ENCODE measurements at places on chromosomes 4 and X.
A peak's percentile ranks its signal among the peaks of the same experiment; 100 is the strongest.

DNA sequence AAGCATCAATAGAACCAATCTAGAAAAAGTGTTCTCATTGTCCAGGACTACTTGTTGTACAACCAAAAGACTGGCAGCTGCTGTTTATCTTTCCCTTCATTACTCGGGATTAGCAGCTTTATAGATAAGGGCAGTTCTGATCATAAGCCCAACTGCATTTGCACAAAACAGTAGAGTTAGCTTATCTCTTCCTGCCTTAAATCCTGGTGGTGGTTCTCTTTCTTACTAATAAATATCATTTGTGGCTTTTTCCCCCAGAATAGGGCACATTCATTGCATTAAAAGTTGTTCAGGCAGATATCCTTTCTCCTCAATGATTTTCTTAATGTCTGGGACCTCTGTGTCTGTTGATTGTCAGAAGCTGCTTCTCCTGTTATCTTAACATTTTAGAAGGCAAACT lies 20.2 kb upstream of the RRAGB start:
- no peak for DNase-seq

DNA sequence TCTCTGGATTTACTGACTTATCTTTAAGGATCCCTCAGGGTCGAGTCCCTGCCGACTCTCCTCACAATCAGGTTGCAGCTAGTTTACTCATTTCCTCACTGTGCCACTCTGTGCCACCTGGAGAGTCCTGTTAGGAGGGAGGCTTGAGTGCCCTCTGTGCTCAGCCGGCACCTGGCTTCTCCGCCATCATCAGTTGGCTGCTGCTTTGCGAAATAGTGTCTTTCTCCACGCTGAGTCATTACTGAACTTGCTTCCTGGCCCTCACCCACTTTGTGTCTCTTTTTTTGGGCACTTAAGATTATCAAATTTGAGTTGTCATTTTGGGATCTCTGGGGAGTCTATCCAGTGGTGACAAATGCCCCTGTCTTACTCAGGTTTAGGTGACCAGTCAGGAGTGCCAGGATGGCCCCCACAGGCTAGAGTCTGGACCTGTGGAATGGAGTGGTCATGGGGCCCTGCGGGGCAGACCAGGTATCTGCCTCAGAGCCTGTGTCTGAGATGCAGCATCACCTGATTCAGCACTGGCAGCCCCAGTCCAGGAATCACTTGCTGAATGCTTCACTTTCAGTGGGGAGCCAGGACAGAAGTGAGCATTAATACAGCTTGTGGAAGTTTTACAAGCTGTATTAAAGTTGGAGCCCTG lies 37.7 kb downstream of the JADE1 start:
- no peak for DNase-seq

- peak; percentile 87 for DNase-seq
These were observed 27.5 kb upstream of the HTRA3 start for GRCh38 chr4:8241895-8242696.

DNA sequence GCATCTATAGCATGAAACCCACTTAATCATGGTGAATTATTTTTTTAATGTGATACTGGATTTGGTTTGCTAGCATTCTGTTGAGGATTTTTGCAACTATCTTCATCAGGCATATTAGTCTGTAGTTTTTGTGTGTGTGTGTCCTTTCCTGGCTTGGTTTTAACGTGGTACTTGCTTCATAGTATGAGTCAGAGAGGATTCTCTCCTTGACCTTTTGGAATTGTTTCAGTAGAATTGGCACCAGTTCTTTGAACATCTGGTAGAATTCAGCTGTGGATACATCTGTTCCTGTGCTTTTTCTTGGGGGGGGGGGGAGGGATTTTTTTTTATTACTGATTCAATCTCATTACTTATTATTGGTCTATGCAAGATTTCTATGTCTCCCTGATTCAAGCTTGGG lies 232.0 kb upstream of the KLF8 start:
- no peak for DNase-seq

GRCh38 chr4:104896660-104897645 lies 249.7 kb upstream of the TET2 start:
- no peak for DNase-seq

- no peak for DNase-seq
These were observed at the start of gene XKRX for GRCh38 chrX:100928660-100929613. Gene XKRX, minus strand, starts transcription at chrX:100928917. Its CDS starts 613 bp downstream, at chrX:100928304.

DNA sequence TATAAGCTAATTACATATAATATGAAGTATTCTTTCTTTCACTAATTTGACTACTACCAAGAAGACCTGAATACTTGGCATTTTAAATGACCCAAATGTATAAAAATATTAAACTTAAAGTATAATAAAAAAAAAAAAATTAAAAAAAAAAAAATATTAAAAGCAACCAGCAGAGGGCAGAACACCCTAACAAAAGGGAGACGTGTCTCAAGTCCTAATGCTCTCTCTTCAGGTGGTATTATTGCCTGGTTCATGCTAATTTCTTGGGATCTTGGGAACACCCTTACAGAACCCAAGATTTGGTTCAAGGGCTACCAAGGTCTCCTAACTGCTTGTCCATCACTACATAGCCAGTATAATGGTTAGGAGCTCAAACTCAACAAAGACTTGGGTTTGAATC lies 754.8 kb downstream of the RAB28 start:
- peak; percentile 9 for DNase-seq

DNA sequence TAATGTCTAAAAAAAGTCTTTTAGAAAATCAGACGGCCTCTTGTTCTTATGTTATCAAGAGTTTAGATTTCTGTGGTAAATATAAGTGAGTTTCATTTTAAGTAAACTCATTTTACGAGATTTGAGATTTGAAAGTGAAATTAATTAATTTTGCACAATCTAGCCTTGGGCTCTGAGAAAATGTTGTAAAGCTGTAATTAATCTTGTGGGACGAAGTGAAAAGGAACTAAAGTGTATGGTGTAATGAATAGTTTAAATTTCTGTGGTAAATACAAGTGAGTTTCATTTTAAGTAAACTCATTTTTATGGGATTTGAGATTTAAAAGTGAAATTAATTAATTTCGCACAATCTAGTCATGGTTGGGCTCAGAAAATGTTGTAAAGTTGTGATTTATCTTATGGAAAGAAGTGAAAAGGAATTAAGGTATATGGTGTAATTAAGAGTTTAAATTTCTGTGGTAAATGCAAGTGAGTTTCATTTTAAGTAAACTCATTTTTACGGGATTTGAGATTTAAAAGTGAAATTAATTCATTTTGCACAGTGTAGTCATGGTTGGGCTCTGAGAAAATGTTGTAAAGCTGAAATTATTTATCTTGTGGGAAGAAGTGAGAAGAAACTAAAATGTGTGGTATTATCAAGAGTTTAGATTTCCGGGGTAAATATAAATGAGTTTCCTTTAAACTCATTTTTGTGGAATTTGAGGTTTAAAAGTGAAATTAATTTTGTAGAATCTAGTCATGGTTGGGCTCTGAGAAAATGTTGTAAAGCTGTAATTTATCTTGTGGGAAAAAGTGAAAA lies 1.6 kb downstream of the SCML1 start:
- peak; percentile 19 for DNase-seq

Data from fibroblast of skin of right quadriceps (primary cell).